Stimulated activated CD4-positive, alpha-beta T cell treated with anti-CD3 and anti-CD28 coated beads, TNF-alpha, amount 100 ng/mL, for 4 hours (primary cell): ENCODE measurements at places on chromosomes 3 and 15.

DNA sequence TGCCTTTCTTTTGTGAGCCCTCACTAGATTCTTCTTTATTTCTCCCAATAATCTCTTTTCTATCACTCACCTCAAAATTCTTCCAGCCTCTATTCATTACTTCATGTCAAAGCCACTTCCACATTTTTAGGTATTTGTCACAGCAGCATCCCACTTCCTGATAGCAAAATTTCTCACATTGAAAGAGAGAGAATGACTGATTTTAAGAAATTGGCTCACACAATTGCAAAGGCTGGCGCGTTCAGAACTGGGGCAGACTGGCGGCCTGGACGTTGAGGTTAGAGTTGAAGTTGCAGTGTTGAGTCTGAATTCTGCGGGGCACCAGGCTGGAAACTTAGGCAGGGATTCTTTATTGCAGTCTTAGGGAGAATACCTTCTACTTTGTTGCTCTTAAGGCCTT is 117.9 kb downstream of the LRRC28 start:
- no peak for DNase-seq

DNA sequence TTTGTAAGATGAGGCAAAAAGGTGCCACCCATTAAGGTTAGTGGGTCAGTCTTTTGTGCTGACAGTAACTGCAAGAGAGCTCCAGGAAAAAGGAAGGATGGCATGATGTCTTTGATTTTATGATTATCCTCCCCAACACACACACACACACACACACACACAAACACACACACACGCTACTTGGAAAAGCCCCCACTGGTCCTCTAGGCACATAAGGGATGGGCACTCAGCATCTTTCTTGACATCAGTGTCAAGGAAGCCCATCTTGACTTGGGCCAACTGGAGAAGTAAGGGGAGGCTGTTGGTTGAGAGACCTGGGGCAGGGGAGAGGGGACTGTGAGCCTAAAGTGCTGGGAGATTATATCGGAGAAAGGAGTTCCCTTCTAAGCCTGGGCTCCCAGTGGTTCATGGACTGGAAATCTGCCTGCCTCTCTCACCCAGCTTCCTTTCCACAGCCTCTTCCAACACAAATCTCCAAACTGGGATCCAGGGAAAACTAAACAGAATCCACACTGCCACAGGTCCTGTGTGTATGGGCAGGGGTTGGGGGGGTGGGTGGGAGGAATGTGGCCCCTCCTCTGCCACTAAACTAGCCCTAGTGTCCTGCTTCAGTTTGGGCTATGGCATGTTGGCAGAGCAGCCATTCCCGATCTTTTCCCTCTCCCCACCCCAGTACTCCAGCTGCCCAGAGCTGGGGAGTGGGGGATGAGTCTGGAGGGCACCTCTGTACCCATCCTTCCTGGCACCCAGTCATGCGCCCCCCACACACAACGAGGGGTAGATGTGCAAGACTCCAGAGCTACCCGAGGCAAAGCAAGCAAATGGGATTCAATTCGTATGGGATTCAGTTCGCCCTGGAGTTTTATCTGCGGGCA is 1.6 kb downstream of the AMOTL2 start:
- DNase-seq = no peak

GRCh38 chr3:24763393-24763792 is 268.7 kb upstream of the THRB start:
- DNase-seq = no peak

DNA sequence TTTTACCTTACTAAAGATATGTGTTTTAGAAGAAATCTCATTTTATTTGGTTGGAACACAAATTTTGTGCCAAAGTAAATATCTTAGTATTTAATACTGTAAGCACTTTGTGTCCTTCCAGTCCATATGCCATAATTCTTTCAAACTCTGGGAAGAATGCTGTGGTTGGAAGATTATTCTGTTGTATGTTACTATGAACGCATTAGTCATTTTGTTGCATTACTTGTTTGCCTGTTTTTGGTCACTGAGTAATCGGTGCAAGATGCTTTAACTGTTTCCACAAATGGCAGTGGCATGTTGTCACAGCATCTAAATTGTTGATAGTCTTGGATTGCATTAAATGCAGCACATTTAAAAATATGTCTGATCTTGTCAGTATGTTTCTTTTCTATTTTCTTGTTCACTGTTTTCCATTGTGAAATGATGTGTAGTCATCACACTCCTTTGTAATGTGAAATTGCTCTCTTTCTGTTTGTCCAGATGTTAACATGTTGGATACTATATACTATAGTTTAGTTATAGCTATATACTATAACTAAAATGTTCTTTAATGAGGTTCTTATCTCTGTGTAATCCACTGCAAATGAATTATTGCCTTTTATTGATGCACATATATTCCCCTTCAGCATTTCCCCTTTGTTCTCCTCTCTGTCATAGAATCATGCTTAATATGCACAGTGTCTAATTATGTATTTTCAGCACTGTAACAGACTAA is 89.9 kb upstream of the FLNB start:
- no peak for DNase-seq

- no peak for DNase-seq
Observed at GRCh38 chr3:27758083-27758482, 36.0 kb upstream of the EOMES start.

GRCh38 chr15:62920682-62921502 is 121.7 kb upstream of the TPM1 start:
- DNase-seq = no peak
